ENCODE measurements at places on chromosomes 5 and 9.
A peak's percentile ranks its signal among the peaks of the same experiment; 100 is the strongest.

DNA sequence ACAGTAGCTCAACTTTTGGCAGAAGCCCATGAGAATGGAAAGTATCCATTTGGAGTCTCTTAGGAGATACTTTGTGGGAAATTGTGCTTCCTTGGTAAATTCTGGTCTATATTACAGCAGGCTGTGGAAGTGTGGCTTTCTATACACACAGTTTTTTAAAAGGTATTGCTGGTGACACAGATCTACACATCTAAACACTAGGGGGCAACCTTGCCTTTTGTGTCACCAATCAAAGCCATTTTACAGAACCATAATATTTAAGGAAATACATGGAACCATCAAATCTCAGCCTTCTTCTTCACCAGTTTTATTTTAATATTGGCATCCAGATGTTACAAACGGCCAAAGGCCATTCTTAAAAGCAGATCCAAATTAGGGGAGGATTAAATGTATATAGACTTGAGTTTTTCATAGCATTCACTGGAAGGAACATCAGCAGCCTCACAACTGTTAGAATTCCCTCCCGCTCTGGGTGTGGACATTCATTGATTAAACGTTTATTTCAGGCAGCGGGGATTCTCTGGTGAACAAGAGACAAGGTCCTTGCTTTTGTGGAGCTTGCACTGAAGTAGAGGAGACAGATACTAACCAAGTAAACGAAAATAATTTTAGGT is 132.4 kb upstream of the EPB41L4A start:
- peak; percentile 44 for DNase-seq

DNA sequence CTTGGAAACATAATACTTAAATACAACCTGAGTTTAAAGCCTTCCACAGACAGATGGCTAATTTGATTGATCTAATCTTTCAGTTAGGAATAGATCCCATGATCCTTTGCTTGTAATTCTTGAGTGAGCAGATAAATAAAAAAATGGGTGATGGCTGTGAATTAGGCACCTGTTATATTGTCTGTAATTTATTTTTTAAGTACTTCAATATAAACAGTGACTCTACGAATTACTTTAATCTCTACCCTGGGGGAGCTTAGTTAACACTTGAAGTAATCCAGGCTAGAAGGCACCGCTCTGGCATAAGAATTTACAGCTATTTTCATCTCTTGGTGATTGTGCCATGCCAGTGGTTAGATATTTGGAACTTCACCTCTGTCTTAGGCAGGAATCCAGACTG is 9.0 kb downstream of the EGFLAM start:
- DNase-seq = no peak

- no peak for DNase-seq
These were observed 58.3 kb upstream of the WDR41 start for GRCh38 chr5:77550406-77550805.

- no peak for DNase-seq
These were observed 782 bp upstream of the CDC20B start for GRCh38 chr5:55173687-55174230.

- DNase-seq = no peak
These were observed 2.0 kb downstream of the GADD45G start for GRCh38 chr9:89606624-89607311.

GRCh38 chr5:17157916-17158529 is 59.4 kb upstream of the BASP1 start:
- no peak for DNase-seq

- DNase-seq = no peak
These were observed 233.3 kb upstream of the GRAMD2B start for GRCh38 chr5:126189862-126190261.

GRCh38 chr5:14039063-14039462 is 94.6 kb upstream of the DNAH5 start:
- no peak for DNase-seq

GRCh38 chr5:135693371-135693955 is 114.7 kb upstream of the CXCL14 start:
- no peak for DNase-seq

DNA sequence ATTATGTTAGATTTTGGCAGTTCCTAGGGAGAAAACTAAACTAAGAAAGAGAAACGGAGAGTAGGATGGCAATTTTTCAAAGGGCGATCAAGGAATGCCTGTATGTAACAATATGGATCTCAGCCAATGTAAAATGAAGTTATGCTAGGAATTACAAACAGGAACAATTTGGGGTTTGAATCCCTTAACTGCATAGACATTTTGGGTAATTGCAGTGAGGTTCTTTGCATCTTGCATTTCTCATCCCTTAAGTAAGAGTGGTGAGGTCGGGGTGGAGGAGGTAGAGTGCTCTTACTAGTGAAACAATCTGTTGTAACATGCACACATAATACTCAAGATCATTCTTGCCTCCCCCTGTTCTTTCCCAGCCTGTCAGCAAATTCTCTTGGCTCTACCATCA is 137.6 kb downstream of the NPR3 start:
- no peak for DNase-seq

DNA sequence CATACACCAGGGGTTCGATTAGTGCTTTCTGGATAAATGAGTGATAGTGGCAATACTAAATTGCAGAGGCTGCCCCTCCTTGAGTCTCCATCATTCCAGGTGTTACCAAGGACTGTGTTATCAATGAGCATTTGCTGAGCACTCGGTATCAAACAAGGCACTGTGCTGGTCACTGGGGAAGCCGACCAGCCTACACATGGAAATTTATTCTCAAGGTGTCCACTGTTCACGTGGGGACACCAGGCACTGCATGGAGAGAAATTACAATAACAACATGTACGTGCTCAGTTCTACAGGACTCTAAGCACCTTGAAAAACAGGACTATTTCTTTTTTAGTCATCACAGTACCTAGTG is 22.2 kb downstream of the RGS3 start:
- DNase-seq = no peak

DNA sequence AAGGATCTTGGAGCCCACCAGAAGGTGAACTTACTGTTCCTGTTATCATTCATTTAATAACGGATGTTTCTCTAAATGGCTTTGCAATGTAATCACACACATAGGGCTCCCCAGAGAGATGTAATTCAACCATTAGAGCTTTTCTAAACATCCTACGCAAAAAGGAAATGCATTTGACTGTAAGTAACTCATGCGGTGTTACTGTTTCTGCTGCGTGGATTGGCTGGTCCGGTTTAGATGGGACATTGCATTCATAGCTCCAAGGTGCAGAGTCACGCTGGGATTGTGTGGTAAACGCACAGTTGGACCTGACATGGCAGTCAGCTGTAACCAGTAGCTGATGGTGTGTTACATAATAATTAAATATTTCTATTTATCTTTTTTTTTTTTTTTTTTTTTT is 185.5 kb upstream of the OTULINL start:
- DNase-seq = no peak

DNA sequence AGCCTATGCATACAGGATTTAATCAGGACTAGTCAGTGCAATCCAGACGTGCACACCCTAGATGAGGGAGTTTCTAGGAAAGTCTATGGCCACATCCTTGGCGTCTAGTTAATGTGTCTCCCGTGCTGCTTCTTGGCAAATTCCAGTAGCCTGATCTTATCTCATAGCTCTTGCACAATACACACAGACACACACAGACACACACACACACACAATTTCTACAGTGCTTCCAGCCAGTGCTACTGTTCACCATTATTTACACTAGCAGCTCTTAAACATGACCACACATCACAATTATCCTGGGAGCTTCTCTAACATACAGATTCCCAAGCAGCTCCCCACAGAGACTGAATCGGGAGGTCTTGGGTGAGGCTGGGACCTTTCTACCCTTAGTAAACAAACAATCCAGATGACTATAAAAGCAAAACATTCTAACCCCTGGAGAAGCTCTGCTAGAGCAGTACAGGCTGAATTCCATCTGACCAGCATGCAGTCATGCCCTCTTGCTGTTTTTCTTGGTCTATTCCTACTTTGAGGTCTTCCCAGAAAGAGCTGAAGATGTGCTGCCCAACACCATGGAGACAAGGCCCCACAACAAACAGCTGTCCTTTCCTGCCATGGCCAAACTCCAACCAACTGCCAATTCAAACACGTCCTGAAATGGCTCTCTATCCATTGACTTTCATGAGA is 236.6 kb downstream of the DEPDC1B start:
- no peak for DNase-seq

DNA sequence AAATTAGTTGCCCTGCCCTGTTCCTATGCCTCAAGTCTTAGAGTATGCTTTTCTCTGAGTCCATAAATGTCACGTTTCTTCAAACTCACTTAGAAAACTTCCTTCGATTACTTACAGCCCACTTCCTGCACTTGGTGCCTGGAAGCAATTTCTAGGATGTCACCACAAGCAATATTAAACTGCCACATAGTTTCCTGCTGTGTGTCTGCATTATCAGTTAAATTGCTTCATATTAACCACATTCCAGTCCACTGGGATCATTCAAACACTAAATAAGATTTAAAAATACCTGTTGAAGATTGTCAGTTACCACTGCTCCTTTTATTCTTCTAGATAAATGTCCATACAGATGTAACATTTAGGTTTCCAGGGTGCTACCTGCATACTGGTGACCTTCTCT is 4.1 kb downstream of the DENND1A start:
- DNase-seq = no peak

DNA sequence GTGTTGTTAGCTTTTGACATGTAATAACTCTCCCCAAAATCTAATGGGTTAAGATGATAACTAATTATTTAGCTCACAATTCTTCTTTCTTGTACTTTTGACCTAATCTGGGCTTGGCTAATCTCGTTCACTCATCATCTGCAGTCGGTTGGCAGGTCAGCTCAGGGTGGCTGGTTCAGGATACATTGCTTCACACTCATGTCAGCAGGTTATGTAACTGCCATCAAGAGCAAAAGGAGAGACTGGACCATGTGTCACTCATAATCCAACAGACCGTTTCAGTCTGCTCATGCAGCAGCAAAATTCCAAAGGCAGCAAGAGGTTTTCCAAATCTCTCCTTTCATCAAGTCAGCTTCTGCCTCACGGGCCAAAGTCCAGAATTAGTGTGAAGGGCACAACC is 998.4 kb upstream of the CTNND2 start:
- no peak for DNase-seq

- no peak for DNase-seq
These were observed 840.4 kb upstream of the WWC1 start for GRCh38 chr5:167451076-167451475.

- no peak for DNase-seq
These were observed 68.3 kb upstream of the ZSWIM6 start for GRCh38 chr5:61263561-61264272.

DNA sequence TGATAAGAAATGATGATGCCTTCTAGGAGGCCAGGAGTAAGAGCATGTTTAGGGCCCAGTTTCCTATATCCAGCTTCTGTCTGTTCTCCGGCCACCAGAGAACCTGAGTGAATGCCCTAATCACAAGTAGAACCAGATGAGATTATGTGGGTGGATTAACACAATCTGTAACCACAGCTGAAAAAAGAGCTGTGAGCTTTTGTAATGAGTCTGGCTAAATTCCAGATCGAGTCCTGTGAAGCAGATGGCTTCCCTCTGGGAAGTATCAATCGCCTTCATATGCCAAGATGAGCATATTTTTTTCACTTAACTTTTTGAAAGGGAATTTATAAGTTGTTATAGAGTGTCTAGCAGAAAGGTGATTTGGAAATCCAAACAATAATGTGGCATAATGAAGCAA is 99.8 kb downstream of the NNT start:
- no peak for DNase-seq

GRCh38 chr9:132055756-132056155 is 23.9 kb downstream of the MED27 start:
- no peak for DNase-seq

GRCh38 chr5:15322421-15322820 is 177.6 kb upstream of the FBXL7 start:
- DNase-seq = no peak

GRCh38 chr5:90638878-90639277 is 80.3 kb downstream of the ADGRV1 start:
- DNase-seq = no peak

DNA sequence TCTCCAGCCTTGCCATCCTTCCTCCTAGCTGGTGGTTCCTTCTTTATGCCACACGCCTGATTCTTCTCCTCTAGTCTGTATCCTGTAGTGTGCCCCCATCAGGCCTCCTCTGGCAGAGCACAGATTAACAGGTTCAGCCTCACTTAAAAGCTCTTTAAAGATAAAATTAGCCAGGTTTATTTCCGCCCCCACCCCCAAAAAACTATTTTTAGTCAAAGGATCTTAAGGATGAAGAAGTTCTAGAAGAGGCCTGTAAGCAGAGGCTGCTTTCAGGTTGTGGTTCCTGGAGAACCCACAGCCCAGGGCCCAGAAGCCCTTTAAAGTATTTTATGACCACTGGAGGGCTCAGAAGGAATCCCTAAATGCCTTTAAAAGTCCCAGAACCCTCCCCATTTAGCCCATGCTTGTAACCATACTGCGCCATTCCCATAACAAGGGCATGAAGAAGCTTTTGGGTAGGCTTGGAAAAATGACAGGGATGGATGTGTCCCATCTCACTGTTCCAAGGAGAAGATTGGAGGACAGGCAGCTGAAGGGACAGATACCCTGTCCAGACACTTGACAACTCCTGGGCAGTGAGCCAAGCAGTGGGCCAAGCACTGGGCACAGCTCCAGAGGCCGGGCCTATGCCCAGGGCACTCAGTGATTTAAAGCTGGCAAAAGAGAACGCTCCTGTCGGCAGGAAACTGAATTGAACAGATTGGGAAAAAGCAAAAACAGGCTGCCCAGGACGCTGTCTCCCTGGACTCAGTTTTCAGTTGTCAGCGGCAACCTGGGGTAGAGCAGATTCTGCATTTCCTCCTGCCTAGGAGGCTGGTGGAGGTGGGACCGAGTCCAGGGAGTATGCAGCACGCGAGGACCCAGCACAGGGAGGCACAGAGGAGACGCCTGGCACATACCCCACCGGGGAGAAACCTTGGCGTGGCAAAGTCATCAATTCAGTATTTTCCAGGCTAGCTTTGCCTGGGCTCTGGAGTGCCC is 106.3 kb upstream of the SSBP2 start:
- DNase-seq = peak; percentile 36

- no peak for DNase-seq
These were observed 9.1 kb downstream of the NIPAL4 start for GRCh38 chr5:157469073-157469472.

DNA sequence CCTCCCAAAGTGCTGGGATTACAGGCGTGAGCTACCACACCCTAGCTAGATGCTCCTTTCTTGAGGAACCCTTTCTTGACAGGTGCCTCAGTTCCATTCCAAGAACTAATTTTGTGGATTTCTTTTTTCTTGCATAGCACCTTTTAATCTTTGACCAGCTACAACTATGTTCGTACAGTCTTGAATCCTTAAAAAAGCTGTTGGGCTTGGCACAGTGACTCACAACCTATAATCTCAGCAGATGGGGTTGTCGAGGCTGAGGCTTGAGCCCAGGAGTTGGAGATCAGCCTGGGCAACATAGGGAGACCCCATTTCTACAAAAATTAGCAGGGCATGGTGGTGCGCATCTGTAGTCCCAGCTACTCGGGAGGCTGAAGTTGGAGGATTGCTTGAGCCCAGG is 1.3 kb upstream of the ZER1 start:
- DNase-seq = no peak

All from HEK293T (cell line).